ENCODE measurements at places on chromosomes 2 and 18.
A peak's percentile ranks its signal among the peaks of the same experiment; 100 is the strongest.

GRCh38 chr2:204486805-204487204, 58.5 kb upstream of the PARD3B start:
- no peak for DNase-seq

GRCh38 chr2:79447463-79447862, 65.4 kb upstream of the CTNNA2 start:
- no peak for DNase-seq

GRCh38 chr2:192888109-192888508, 693.4 kb upstream of the TMEFF2 start:
- DNase-seq, result no peak

DNA sequence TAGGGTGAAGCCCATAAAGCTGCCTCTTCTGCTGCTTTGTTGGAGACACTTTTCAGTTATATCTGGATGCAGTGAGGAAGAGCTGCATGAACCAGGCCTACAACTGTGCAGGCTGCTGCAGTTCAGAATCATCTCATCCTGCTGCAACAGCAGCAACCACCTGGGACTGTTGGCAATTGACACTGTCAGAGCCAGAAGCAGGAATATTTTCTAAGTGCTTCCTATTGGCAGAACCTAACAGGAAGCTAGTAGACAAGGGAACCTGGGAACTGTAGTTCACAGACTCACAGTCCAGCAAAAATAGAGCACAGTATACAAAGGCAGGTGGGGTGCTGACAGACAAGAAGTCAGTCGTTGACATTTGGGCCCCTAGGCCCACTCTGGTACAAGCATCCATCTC, 452.9 kb upstream of the SPRED2 start:
- no peak for DNase-seq

DNA sequence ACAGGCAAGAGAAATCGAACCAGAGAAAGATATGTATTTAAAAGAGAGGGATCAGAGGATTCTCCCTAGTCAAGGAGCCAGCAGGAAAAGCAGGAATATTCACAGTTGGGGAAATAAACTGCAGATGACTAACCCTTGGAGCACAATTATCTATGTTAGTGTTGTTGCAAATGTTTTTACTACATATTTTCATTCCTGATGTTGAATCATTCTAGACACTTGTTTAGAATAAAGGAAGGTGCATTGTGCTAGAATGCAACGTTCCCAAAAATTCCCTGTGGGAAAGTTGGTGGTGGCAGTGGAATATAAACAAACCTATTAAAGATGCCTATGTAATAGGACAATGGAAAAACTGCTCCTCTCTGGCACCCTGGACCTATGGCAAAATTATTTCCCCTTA, 63.3 kb downstream of the DTNA start:
- DNase-seq, result no peak

GRCh38 chr2:106642679-106643078, 155.5 kb downstream of the CD8B2 start:
- DNase-seq, result no peak

GRCh38 chr2:120902592-120902991, 166.9 kb downstream of the GLI2 start:
- DNase-seq, result no peak

DNA sequence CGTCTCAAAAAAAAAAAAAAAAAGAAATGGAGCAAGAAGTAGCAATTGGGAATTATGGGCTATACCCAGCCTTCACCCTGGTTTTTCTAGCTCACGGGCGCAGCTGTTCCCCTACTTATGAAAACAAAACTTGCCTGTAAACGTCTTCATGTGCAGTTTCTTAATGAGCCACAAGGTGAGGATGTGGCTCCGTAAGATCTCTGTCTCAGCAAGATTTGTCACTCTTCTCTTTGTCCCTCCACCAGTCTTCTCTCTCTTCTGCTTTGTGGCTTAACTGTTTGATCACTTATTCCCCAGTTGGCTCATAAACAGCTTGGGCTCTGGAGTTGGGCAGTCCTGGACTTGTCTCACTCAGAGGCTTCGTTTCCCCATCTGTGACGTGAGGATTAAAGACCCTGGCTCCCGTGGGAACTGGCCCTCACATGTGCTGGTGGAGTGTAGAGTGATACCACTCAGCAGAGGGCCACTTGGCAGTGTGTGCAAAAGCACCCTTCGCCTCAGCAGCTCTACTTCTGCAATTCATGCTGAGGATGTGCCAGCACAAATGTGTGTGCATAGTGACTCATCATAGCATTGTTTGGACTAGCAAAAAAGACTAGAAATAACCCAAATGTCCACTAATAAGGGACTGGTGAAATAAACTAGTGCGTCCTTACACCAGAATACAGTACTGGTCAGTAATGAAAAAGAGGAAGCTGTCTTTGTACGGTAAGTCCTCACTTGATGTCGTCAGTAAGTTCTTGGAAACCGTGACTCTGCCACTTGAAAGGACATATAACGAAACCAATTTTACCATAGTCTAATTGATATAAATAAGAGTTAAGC, 8.7 kb downstream of the CEP68 start:
- peak; percentile 37 for DNase-seq

- DNase-seq, result no peak
These were observed 539.0 kb upstream of the TNP1 start for GRCh38 chr2:217398860-217399259.

DNA sequence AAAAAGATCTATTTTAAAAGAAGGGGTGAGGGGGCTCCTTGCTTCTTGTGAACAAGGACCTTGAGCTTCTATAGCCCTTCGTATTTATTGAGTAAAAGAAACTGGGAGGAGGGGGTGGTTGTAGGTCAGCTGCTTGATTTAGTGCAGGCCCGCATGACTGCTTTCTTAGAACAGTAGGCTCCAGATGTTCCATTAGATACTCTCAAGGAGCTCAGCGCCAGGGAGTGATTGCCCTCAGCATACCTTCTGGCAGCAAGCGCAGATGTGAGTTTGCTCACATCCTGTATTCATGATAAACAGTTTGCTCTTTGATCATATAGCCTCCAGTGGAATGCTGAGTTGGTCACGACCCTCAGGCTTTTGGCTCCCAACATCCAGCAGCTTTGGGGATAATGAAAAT, 108.9 kb upstream of the XPO1 start:
- DNase-seq, result no peak

DNA sequence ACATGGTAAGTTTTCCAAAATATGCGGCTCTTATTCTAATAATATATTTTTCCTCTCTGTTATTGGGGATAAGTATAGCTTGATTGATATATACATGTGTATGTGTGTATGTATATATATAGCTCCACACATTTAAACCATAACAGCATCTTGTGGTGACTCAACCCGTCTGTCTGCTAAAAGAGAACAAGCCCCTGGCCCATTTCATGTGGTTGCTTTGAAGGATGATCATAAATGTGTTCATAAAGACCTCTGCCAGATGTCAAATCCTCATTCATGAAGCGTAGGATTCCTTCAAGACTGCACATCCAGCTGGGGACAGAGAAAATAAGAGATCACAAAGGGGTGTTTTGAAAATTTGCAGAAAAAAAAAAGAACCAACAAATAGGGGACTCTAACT, 79.3 kb downstream of the RHOB start:
- no peak for DNase-seq

GRCh38 chr2:95269036-95269680, 5.1 kb upstream of the PROM2 start:
- no peak for DNase-seq

GRCh38 chr2:10163498-10164486, 41.3 kb downstream of the RRM2 start:
- DNase-seq, result no peak
